ENCODE measurements at places on chromosomes 4 and X. TPM values are rescaled to one million over a fixed set of nuclear protein-coding genes. Genes with fewer than 3 reads are reported as not detected.

The CXorf49 gene
- not detected for total RNA-seq

The CACNA1F gene
- 0.15 TPM for total RNA-seq

The HTR2C gene
- not detected for total RNA-seq

The SHROOM3 gene
- total RNA-seq = not detected

The HTRA3 gene
- not detected for total RNA-seq

The ATP1B4 gene
- not detected for total RNA-seq

The PLXNB3 gene
- total RNA-seq = 0.48 TPM

The KCND1 gene
- 1.1 TPM for total RNA-seq

The PALLD gene
- 0.69 TPM for total RNA-seq

The CCDC160 gene
- total RNA-seq = not detected

The GPC4 gene
- not detected for total RNA-seq

The LSM6 gene
- total RNA-seq = 89.7 TPM

The SPARCL1 gene
- not detected for total RNA-seq

The COX7B gene
- 341 TPM for total RNA-seq

The CDKL5 gene
- total RNA-seq = 1.1 TPM

The TEX13C gene
- total RNA-seq = not detected

The DAPP1 gene
- 24.4 TPM for total RNA-seq

The TMEM31 gene
- total RNA-seq = not detected

The PAGE5 gene
- 1.6 TPM for total RNA-seq

The POLN gene
- total RNA-seq = 1.2 TPM

The TCEAL7 gene
- not detected for total RNA-seq

The RBMX2 gene
- total RNA-seq = 28.3 TPM

The UPF3B gene
- 19.9 TPM for total RNA-seq

The GATA1 gene
- not detected for total RNA-seq

The CT83 gene
- not detected for total RNA-seq

The FGG gene
- not detected for total RNA-seq

The SCRG1 gene
- not detected for total RNA-seq

The TENM3 gene
- not detected for total RNA-seq

The TBC1D19 gene
- total RNA-seq = 5.6 TPM

The MAGEA12 gene
- total RNA-seq = not detected

The BANK1 gene
- total RNA-seq = 0.17 TPM

The MAGEA4 gene
- not detected for total RNA-seq

The SSX2 gene
- not detected for total RNA-seq

The ZFP92 gene
- 2.0 TPM for total RNA-seq

The FGFR3 gene
- total RNA-seq = 0.08 TPM

The XAGE2 gene
- not detected for total RNA-seq

The OPRPN gene
- not detected for total RNA-seq

The CCKAR gene
- total RNA-seq = not detected

The ELF4 gene
- 21.4 TPM for total RNA-seq

The PF4V1 gene
- total RNA-seq = not detected

The ATP6AP1 gene
- 38.5 TPM for total RNA-seq

The TMEM129 gene
- 25.6 TPM for total RNA-seq

The KDR gene
- not detected for total RNA-seq

The USP51 gene
- total RNA-seq = 1.6 TPM

The POU4F2 gene
- total RNA-seq = not detected

The PDCL2 gene
- total RNA-seq = not detected

The NEUROG2 gene
- not detected for total RNA-seq

The MAGEA11 gene
- not detected for total RNA-seq

The TEC gene
- 2.2 TPM for total RNA-seq

The RPL10 gene
- total RNA-seq = 3,024 TPM

The CXCL1 gene
- total RNA-seq = not detected

All from activated CD8-positive, alpha-beta memory T cell treated with anti-CD3 and anti-CD28 coated beads for 36 hours (primary cell).